ENCODE measurements at places on chromosomes 12 and 14.

DNA sequence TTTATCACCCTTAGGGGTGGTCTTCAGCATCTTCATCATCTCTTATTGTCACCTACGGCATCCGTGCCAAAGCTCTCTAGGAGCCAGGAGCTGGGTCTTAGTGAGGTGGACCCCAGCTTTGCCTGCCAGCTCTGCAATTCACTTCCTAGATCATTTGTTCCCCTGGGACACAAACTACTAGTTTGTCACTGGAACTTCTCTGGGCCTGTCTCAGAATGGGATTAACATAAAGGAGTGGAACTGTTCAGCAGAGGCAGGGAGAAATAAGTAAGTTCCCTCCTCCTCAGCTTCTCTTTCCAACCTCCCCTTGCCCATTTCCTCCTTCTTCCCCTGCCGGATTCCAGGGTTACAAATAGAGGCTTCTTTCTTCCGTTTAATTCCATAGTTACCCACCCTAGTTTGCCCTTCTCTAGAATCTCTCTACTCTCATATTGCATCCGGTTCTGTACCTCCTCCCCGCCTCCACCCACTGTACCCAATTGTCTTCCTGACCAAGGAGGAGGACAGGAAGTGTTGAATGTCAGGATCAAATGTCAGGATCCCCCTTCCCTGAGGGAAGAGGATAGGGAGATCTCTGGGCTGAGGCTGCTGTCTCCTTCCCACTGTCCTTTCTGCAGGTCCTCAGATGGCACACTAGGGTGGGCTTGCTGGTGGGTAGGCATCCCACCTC is 25.0 kb downstream of the LARP4 start:
- DNase-seq: no peak

GRCh38 chr12:49777800-49778748 is 36.7 kb downstream of the TMBIM6 start:
- DNase-seq: peak; percentile 86

GRCh38 chr12:66191547-66192126 is 2.6 kb downstream of the IRAK3 start:
- no peak for DNase-seq

- DNase-seq: no peak
Measured at GRCh38 chr12:96687719-96688118, 198.3 kb downstream of the CFAP54 start.

DNA sequence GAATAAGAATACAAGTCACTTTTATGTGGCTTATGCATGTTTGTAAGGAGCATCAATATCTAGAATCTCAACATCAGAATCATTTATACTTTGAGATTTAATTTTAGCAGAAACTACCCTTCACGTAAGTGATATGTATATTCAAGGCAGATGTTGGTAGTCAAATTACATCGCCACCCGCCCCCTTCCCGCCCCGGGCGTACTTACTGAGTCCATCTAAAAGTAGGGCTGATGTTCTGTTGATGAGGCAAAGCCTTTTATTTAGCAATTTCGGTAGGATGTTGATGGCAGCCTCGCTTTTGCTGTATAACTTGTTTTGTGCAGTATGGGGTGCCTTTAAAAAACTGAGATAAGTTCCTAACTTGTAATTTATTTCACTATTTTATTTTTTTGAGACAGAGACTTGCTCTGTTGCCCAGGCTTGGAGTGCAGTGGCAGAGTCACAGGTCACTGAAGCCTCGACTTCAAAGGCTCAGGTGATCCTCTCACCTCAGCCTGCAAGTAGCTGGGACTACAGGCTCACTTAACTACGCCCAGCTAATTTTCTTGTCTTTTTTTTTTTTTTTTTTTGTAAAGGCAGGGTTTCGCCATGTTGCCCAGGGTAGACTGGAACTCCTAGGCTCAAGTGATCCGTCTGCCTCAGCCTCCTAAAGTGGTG is 30.8 kb downstream of the KTN1 start:
- DNase-seq: no peak

GRCh38 chr12:24360057-24360456 is 410.6 kb upstream of the SOX5 start:
- no peak for DNase-seq

DNA sequence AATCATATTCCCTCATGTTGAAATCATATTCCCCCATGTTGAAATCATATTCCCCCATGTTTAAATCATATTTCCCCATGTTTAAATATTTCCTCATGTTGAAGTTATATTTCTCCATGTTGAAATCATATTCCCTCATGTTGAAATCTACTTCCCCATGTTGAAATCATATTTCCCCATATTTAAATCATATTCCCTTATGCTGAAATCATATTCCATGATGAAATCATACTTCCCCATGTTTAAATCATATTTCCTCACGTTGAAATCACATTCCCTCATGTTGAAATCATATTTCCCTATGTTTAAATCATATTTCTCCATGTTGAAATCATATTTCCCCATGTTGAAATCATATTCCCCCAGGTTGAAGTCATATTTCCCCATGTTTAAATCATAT is 34.6 kb upstream of the ADGRD1 start:
- no peak for DNase-seq

- no peak for DNase-seq
Measured at GRCh38 chr12:62005615-62006014, 254.6 kb upstream of the USP15 start.

GRCh38 chr12:130875193-130875592 is 3.3 kb downstream of the RAN start:
- no peak for DNase-seq

DNA sequence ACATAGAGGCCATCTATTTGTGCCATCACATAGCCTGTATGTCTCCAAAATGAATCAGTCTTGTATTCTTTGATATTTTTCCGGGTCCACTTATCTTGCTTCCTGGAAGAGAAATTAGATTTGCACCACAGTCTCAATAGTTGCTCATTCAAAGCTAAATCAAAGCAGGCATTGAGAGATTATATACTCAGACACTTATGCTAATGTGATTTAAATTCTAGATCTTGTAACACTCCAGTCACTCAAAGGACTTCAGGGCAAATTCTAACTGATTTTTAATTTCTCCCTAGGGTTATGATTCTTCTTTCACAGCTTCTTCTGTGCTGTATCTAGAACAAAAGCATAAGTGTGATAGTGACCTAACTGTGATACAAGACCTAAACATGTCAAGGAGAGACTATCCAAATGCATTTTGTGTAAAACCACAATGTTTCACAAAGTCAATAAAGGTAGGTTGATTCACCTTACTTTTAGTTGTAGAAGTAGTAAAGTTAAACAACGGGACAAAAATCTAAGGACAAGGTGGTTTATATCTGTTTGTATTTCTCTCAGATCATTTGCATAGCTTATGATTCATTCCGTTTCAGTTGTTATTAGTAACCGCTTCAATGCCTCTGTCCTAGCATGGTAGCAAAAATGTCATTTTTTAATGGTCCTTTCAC is 26.8 kb downstream of the PLBD1 start:
- no peak for DNase-seq

DNA sequence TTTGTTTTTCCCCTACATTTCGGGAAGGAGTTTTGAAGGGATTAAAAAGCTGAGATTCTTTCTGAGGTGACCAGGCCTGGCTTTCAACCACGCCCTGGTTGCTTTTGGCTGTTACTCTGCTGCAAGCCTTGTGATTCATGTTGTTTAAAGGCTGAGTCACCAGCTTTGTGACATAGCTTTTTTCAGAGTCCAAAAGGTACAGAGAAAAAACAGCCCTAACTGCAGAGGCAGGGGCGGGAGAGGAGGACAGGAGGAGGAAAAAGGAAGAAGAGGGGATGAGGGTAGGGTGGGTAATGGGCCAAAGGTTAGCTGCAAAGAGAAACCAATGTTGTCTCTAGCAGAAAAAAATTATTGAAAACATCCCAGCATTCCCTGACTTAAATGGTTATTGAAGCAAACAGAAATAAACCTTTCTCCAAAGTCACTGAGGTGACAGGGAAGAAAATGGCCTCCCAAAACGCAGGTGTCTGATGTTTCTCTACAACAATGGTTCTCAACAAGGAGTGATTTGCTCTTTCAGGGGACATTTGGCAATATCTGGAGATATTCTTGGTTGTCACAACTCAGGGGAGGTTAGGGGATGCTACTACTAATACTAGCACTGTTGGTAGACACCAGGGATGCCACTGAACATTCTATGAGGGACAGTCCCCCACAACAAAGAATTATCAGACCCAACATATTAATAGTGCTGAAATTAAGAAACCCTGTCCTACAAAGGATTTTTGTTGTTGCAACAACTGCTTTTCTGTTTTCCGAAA is 2.1 kb upstream of the UBC start:
- DNase-seq: peak; percentile 66

DNA sequence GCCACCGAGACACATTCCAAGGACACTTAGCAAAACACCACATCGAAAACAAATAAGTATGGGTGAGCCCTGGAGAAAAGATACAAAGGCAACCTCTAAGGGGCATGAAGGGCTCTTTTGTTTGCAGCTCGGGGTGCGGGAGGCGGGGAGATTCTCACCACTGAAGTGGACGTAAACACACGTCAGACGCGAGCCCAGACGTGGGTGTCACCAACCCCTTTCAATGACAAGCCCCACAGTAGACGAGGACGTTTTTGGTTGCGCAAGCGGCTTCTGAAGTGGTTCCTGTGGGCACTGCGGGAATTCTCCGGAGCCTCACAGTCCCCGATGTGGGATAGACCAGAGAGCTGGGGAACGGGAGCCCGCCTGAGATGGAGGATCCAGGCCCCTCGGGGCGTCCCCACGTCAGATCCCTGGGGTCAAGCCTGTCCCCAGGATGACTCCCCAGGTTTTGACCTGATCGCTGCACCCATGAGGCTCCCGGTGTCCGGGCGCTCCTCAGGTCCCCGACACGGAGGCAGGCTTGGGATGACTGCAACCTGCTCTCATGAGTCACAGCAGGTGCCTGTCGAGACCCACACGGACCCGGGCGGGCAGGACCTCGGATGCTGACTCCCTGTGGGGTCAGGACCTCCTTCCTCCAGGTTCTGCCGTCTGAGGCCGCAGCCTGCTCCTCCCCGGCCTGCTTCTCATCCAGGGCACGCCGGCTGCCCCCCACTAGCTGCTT is 20.3 kb upstream of the ADGRD1 start:
- DNase-seq: peak; percentile 34

DNA sequence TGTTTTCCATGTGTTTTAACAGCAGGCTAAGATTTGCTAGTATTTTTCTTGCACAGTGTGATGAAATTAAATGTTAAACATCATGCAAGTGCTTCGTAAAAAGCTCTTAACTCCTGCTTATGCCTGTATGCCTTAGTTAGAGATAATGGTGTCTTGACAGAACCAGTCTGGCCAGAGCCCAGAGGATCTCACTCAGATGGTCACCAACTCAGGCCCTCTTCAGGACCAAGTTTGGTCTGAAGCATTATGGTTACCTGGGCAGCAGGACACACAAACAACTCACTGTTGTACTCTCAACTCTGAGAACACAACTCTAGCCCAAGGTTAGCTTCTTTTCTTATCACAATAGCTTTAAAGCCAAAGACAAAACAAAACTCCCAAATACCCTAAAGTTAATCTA is 115.4 kb downstream of the KIF21A start:
- no peak for DNase-seq

DNA sequence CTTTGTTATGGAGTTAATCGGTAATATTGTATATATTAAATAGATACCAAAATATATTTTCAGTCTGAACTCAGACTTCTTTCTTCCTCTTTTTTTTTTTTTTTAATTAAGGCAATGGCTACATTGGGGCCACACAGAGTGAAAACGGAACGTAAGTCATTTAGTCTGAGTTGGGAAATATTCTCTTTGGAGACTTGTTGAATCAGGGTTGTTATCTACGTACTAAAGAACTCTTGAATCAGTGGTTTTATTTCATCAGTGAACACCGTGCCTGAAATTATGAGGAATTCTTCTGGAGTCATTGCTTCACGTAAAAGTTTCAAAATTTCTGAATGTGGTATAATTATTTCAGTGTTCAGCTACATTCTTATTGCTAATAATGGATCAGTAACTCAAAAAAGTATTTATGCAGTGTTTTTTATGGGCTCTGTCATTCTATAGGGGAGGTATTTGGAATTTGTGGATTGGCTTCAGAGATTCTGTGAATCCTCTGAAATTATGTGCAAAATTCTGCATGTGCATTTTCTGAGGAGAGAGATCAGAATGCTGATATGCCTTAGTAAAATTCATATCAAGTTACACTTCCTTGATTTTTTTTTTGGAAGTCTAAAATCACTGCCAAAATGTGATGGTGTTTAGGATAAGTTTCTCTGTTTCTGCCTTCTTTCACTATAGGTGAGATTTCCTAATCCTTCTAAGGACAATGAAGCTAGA is 39.6 kb downstream of the BRMS1L start:
- no peak for DNase-seq

DNA sequence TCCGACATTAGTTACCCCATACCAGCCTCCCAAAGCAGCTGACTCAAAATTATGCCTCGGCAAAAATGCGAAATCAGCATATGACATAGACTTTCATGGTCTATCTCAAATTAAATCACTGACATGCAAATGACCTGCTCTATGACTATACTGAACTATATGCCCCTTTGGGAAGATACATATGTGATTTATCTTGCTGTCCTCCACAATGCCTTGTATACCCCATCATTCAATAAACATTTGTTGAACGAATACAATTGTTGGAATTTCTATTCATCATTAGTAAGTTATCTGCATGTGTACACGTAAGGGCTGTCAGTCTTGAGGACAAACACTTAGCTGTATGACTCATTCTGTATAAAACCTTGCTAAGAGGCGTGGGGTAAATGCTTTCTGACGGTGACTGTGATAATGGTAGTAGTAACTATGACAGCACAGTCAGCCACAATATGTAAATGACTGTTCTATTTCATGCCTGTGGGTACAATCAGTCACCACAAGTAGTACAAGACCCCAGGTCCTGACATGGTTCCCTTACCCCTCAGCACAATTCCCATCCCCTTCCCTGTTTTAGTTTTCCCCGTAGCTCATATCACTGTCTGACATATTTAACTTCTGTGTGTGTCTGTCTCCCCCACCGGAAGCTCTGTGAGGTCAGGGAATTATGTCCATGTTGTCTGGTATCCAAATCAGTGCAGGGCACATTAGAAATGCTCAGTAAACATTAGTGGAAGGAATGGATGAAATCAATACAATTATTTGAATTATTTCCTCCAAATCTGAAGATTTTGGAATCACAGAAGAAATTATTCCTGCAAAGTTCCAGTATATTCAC is 42.8 kb downstream of the STXBP6 start:
- DNase-seq: no peak

DNA sequence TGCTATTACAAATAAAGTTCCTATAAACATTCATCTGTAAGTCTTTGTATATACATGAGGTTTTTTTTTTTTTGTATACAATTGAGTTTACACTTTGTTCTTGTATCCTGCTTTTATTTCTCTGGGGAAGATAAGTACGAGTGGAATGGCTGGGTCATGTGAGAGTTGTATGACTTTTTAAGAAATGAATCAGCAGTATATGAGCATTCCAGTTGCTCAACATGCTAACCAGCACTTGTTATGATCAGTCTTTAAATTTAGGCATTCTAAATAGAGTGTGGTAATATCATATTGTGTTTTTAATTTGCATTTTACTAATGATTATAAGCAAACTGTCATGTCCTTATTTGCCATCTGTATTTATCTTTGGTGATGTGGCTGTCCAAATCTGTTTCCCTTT is 44.7 kb upstream of the AMIGO2 start:
- no peak for DNase-seq

- no peak for DNase-seq
Measured at GRCh38 chr12:97752129-97752528, 289.5 kb downstream of the RMST start.
